ENCODE measurements at places on chromosomes 1 and 21. TPM values are rescaled to one million over a fixed set of nuclear protein-coding genes. Genes with fewer than 3 reads are reported as not detected.

DNA sequence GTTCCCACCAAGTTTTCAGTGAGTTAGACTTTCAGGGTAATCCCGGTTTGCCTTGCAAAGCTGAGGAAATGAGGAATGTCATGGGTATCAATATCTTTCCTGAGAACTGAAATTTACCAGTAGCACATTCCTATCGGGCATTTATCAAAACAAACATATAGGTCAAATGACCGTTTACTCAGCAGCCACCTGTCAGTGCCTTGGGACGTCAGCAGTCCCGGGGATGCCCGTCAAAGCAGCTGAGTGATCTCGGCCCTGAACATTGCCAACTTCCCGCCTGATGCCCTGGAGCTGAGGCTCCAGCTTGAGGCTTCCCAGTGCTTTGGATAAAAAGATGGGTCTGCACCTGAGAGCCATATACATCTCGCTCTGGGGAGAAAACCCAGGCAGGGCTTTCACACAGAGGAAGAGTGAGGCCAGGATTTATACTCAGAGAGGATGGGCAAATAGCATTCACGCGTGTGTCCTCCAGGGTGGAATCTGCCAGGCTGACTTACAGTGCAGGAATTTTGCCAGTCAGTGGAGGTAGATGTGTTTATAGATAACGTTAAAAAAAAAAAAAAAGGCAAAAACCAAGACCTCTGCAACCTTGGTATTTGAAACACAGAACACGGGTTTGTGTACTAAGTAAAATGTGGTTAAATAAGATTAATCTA lies 435.7 kb upstream of the VAMP3 start:
- DNase-seq = no peak

The HUNK gene
- 0.45 TPM for total RNA-seq

- DNase-seq = peak; percentile 25
Observed at GRCh38 chr1:118788463-118788862, 199.7 kb downstream of the TBX15 start.

- DNase-seq = no peak
Observed at GRCh38 chr1:238474263-238474662, 583.5 kb upstream of the ZP4 start.

DNA sequence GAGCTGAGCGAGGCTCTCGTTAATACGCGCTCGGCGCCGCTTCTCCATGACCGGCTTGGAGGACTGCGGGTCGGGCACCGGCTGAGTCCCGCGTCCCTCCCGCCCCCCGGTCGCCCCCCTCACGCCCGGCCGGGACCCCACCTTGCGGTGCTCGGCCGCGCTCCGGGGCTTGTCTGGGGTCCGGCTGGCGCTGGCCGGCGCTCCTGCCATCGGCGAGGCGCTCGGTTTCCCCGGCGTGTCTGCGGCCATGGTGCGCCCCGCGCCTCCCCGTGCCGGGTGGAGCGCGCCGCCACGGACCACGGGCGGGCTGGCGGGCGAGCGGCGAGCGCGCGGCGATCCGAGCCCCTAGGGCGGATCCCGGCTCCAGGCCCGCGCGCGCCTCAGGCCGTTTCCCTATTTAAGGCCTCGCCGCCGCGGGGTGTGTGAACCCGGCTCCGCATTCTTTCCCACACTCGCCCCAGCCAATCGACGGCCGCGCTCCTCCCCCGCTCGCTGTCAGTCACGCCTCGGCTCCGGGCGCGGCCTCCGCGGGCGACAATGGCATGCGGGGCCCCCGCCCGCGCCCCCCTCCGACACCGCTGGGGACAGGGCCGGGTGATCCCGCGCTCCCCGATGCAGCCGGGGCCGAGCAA lies at the start of gene HES4:
TSS of gene HES4 (minus strand) at position 373 of the 632 bp plus-strand sequence. CDS start at position 249, 124 bp downstream.
- peak; percentile 82 for DNase-seq

The NHLH1 gene
- total RNA-seq = not detected

- peak; percentile 97 for DNase-seq
Observed at GRCh38 chr1:240258910-240259309, 167.2 kb downstream of the FMN2 start.

Measured in fibroblast of the aortic adventitia (primary cell).